ENCODE measurements at places on chromosomes 6 and 20. TPM values are rescaled to one million over a fixed set of nuclear protein-coding genes. Genes with fewer than 3 reads are reported as not detected.
A peak's percentile ranks its signal among the peaks of the same experiment; 100 is the strongest.

The TRIM10 gene
- polyA plus RNA-seq, result not detected

GRCh38 chr6:88499845-88500699 is 333.9 kb upstream of the CNR1 start:
- no peak for DNase-seq

DNA sequence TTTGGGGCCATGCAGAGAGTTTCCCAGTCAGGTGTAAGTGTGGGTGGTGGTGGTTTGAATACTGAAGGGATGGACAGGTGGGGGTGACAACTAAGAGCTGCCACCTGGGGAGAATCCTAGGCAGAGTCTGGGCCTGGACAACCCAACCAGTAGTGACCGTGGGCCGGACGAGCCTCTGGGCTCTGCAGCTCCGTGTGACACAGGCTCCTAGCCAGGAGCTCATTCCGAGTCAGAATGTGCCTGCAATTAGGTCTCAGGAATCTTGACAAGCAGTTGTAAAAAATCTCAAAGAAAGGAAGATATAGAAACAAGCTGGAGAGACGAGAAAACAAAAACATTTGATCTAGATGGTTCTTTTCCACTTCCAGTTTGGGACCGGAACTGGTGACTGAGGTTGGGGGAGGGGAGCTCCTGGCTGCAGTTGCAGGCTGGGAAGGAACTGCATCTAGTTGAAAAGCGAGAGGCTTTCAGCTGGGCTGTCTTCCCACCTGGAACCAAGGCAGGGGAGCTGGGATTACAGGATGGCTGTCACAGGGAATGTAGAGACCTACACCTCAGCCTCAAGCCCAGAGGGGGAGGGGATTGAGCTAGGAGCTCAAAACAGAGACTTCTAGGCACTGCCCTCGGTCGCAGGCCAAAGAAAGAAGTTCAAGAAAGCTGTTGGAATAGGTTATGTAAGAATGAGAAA is 156.9 kb downstream of the PAX1 start:
- DNase-seq, result no peak

DNA sequence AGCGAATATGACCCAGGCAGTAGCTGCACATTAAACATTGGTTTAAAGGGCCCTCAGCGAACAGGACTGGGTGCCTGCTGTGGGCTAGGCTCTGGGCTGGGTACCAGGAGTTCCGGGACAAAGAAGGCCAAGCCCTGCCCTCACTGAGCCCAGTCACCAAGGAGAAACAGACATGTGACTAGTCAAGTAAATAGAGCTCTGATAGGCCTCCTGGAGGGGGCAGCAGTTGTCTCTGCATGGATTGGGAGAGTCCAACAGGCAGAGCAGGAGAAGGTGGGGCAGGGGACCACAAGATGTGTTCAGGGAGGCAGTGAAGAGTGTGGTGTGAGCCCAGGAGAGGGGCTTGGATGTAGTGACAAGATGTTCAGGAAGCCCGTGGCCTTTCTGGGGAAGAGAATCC is 3.1 kb downstream of the HM13 start:
- DNase-seq, result peak; percentile 19

- no peak for DNase-seq
Measured at GRCh38 chr6:14641423-14642135, 524.0 kb downstream of the CD83 start.

DNA sequence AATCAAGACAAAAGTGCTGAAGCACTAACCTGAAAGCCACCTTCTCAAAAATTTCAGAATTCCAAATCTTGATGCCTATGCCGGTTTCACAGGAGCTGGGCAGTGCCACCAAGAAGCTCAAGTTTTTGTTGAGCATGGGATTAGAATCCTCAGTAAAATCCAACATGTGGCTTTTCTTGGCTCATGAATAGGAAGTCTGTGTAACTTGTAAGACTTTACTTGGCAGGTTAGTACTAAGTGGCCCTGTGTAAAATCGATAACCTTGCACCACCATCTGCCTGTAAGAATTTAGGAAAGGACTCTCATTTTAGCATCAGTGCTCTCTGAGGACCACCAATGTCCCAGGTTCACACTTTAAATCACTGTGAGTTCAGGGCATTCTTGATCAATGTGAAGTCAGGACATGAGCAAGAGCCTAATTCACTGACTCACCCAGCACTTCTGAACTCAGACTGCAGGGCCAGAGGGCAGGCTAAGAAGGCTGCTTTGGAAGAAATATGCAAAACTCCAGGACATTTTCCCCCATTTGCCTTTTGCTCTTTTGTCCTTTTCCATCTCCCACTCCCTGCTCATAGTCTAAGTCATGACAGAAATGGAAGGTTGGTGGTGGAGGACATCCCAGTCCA is 113.2 kb downstream of the EDN1 start:
- no peak for DNase-seq

DNA sequence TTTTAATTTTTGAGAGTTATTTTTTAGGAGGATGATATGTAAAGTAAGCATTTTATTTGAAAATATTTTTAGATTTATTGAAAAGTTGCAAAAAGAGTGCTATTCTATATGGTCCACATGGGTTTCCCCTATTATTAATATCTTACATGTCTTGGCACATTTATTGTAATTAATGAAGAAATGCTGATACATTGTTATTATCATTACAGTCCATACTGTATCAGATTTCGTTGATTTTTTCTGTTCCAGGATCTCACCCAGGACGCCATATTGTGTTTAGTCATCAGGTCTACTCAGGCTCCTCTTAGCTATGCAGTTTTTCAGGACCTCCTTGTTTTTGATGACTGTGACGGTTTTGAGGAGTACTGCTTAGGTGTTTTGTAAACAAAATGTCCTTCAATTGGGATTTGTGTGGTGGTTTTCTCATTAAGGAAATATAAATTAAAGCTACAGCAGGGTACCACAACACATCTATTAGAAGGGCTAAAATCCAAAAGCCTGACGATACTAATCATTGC is 281.0 kb downstream of the SAMD5 start:
- DNase-seq, result no peak

The CNR1 gene
- 0.72 TPM for polyA plus RNA-seq

DNA sequence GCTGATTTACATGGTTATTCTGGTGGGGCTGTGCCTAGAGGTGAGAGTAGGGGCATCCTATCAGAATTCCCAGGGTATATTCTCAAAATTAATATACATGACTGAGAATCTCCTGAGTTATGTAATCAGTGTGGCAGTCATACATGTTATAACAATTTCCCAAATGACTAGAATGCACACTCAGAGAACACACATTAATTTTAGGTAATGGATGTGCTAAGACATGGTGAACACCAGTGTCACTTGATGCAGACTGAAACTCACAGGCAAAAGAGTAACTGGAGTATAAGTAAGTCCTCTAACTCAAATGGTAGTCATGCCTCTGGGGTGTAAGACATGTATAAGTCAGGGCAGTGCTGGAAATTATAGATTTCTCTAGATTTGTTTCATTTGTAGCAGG is 1198.4 kb upstream of the CITED2 start:
- no peak for DNase-seq

DNA sequence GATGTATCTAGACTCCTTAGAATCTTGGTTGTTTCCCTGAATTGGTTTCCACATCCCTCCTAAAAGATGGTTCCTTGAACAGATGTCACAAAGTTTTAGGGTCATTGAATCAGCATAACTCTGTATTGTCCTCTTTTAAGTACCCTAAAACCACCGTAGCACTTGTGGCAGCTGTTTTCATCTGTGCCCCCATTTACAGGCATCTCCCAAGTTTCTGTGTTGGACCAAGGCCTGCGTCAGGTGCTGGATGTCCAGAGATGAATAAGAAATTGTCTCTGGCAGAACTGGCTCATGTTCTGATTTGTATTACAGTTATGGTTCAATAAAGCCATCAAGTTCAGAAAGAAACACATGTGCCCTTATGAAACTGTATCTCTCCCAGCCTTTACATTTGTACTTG is 48.3 kb downstream of the CTNNBL1 start:
- no peak for DNase-seq

The GGT7 gene
- 14.6 TPM for polyA plus RNA-seq

GRCh38 chr6:11971154-11971553 is 41.0 kb upstream of the HIVEP1 start:
- no peak for DNase-seq

DNA sequence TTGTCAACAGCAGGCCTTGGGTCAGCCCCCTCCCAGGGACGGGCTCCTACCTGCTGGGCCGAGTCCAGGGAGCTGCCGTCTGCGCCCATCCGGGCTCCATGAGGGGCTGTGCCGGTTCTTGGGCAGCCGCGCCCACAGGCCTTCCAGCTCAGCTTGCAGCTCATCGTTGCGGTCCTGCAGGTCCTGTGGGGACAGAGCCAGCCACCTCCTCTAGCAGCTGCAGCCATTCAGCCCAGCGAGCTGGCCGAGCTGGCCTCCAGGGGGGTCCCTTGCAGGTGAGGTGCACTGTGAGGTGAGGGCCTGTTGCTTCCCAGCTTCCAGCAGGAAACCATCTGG is 74.4 kb downstream of the GINS1 start:
- DNase-seq, result no peak

The E2F1 gene
- polyA plus RNA-seq, result 0.91 TPM

GRCh38 chr6:68691120-68691519 is 56.0 kb downstream of the ADGRB3 start:
- DNase-seq, result no peak

DNA sequence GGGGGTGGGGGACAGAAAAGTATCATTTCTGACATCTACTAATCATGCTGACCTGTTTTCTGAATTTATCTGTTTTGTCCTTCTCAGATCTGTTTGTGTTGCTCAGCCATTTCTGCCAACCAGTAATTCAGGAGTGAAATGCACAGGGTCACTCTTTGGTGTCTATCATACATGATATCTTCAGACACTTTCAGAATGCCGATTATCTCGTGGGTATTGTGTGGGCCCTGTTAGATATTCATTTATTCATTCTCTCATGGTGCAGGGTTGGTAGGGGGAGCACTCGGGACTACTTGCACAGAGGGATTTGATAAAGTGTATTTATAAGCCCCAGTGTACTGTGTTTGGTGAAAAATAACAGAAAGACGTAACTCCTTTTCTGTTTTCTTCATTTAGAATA is 101.2 kb upstream of the CITED2 start:
- no peak for DNase-seq

The SLC32A1 gene
- polyA plus RNA-seq, result not detected

DNA sequence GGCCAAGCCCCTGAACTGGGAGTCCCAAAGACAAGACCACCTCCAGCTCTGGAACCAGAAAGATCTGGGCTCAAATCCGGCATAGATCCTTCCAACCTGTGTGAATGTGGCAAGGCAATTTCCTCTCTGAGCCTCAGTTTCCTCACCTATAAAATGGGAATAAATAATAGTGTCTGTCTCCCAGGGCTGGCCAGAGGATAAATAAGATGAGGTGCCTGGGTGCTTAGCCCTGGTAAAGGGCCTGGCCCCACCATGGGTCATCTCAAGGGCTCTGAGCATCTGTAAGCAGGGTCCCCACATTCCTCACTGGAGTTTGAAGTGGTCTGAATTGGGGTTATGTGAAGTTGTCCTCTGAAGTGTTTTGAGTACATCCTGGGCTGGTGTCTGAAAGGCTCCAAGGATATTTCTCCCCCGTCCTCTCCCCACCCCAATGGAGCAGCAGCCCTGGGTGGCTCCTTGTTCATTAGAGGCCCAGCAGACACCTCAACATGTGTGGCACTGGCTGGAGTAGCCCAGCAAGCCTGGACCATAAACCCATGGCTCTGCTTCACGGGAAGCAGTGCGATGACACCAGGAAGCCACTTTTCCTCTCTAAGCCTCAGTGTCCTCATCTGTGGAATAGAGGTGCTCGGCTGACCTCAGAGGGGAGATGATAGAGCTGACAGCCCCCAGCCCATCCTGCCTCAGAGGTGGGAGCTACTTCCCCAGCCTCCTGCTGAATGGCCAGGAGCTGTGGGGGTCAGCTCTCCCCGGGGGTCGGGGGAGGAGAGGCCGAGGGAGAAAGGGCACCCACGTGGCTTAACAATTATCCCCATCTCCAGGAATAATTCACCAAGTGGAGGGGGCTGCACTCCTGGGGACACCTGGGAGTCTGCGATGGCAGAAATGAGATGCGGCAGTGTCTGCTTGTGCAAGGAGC is 48.0 kb downstream of the HNF4A start:
- no peak for DNase-seq

- no peak for DNase-seq
Measured at GRCh38 chr20:24118034-24118433, 129.5 kb upstream of the GGTLC1 start.

DNA sequence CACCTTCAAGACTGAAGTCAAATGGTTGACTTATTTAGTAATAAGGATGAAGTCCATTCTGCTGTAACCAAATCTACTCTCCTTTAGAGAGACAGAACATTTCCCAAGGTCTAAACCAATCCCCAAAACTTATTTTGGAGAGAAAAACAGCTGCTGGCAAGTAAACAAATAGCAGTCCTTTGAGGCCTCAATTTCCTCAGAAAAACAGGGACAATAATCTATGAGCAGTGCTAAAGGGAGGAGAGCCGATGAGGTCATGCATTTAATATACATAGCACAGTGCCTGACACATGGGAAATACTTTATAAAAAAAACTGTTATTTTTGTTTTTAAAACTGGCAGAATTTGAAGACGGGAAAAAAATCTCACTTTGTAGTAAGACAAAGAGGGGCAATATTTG is 526.0 kb downstream of the EPM2A start:
- DNase-seq, result no peak

DNA sequence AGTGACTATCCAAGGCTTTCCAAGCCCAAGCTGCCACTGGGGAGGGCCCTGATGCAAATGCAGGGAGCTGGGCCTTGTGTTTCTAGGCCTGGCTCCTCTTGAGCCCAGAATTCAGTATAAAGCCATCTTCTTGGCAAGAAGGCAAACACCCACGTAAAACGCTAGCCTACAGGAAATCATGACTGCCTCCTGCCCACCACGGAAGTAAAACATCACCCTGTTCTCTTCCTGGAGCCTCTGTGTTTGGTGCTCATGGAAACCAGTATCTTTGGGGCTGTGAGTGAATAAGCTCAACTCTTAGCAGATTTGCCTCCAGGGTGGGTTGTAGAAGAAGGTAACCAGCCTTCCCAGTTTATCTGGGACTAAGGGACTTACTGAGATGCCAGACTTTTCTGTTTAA is 271.0 kb downstream of the ZNF217 start:
- DNase-seq, result no peak

The BPI gene
- polyA plus RNA-seq, result not detected

DNA sequence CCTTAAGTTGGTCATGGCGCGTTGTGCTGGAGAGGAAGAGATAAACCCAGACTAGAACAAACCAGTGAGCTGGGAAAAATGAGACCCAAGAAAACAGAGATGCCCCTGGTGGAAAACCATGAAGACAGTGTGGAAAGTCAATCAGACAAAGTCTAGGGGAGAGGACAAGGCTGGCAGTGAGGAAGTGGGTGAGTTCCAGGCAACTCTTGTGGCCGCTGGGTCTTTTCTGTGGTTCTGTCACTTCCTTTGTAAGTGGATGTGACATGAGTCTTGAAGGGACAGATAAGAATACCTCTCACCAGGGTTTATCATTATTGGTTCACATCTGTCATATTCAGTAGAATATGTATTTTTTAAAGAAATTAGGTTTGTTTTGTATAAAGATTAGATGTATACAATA is 738.4 kb downstream of the DHX35 start:
- DNase-seq, result no peak

The SSTR4 gene
- polyA plus RNA-seq, result not detected

GRCh38 chr6:9095729-9096128 is 660.4 kb upstream of the SLC35B3 start:
- no peak for DNase-seq

Measured in heart right ventricle (tissue), 16 donors.